Stimulated activated CD8-positive, alpha-beta memory T cell treated with anti-CD3 and anti-CD28 coated beads, Interleukin-7, amount 100 ng/mL, for 24 hours (primary cell): ENCODE measurements at places on chromosomes 3 and 15.

DNA sequence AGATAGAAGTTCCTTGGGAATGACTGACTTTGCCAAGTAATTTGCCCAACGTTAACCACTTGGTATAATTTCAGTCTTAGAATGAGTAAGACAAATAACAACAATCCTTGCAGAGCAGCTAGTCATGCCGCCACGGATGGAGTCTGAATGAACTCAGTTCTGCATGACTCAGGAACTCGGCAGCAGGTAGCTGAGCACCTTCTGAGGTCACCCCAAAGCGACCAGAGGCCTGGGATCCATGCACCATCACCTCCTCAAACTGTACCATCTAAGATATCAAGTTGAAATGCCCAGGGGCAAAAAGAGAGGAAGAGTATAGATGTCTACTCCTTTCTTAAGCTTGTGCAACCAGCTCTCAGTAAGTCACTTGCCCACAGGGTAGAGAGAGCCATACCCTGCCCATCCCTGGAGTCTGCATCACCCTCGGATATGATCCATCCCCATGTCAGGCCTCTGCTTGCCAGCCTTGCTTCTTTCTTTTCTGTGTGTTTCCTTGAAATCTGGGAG is 8.5 kb upstream of the CDCP1 start:
- no peak for DNase-seq

GRCh38 chr3:149958171-149958796 is 12.4 kb downstream of the PFN2 start:
- no peak for DNase-seq

DNA sequence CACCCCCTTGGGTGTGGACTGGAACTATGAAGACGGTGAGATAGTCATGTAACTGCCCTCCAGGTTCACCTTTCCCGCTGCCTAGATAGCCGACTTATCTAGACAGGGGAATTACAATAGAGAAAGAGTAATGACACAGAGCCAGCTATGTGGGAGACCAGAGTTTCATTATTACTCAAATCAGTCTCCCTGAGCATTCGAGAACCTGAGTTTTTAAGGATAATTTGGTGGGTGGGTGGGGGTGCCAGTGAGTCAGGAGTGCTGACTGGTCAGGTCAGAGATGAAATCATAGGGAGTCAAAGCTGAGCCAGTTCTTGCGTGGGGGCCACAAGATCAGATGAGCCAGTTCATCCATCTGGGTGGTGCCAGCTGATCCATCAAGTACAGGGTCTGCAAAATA is 19.7 kb upstream of the DNAJC19 start:
- no peak for DNase-seq

GRCh38 chr15:89167267-89168176 is 53.9 kb downstream of the RLBP1 start:
- DNase-seq = peak; percentile 35
